ENCODE measurements at places on chromosomes 2 and 18.

DNA sequence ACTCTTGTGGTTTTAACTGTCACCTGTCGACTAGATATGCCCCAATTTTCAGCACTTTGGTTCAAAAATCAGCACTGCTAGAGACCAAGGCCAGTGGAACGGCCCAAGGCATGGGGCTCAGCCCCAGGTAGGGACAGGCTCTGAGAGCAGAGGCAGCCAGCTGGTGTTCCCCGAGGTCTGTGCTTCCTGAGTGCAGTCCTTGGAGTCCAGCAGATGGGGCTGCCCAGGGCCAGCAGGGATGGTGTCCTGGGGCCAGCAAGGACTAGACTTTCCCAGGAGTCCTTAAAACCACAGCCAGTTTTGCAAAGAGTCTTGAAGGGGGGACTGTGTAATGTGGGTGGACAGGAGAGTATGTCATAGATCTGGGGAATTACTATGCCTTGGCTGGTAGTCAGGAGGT, 56.3 kb downstream of the POMC start:
- no peak for DNase-seq

- DNase-seq: no peak
Measured at GRCh38 chr2:240123821-240124650, 12.1 kb downstream of the COPS9 start.

DNA sequence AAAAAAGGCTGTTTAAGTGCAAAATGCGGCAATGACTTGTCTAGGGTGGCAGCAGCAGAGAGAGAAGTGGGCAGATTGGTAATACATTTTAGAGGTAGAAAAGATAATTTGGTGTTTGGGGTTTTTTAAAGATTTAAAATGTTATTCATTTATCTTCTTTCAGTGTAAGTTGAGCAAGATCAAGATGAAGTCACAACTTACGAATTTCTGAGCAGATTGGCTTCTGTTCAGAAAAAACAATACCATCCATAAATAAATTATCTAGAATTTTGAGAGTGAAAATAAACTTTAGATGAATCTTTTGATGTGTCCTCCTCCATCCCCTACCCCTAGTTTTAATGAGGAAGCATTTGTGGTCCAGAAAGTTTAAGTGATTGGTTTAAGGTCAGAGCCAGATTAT, 47.9 kb upstream of the FAM171B start:
- no peak for DNase-seq

DNA sequence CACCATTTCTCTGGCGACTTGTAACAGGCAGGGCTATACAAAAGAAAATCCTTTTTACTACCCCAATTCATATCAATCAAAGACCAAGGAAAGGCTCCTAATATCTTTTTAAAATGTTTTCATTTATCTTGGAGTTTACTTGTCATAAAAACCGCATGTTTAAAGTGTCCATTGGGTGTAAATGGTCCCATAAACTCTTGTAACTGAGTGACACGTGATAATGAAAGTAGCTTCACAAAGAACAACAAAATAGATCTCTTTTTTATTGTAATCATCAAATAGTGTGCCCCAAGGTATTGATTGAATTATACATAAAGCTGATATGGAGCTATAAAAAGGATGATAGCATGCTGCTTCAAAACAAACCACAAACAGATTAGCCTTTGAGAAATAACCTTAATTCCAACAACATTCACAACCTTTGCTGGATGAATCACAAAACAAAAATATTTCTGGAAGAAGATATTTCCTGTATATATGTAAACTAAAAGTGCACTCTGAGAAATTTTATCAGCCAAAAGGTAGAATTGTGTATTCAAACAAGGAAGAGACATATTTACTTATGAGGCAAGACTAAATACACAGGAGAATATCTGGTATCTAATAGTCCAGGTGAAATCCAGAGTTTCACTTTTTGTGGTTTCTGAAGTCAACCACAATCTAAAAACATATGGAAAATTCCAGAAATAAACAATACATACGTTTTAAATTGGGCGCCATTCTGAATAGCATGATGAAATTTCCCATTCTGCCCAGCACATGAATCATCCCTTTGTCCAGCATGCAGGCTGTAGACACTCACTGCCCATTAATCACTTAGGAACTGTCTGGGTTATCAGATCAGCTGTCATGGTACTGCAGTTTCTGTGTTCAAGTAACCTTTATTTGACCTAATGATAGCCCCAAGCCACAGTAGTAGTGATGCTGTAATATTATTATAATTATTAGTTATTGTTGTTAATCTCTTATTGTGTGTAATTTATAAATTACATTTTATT, 237.5 kb downstream of the PIK3C3 start:
- no peak for DNase-seq

- peak; percentile 14 for DNase-seq
Measured at GRCh38 chr18:46215902-46216723, 111.9 kb downstream of the HAUS1 start.

DNA sequence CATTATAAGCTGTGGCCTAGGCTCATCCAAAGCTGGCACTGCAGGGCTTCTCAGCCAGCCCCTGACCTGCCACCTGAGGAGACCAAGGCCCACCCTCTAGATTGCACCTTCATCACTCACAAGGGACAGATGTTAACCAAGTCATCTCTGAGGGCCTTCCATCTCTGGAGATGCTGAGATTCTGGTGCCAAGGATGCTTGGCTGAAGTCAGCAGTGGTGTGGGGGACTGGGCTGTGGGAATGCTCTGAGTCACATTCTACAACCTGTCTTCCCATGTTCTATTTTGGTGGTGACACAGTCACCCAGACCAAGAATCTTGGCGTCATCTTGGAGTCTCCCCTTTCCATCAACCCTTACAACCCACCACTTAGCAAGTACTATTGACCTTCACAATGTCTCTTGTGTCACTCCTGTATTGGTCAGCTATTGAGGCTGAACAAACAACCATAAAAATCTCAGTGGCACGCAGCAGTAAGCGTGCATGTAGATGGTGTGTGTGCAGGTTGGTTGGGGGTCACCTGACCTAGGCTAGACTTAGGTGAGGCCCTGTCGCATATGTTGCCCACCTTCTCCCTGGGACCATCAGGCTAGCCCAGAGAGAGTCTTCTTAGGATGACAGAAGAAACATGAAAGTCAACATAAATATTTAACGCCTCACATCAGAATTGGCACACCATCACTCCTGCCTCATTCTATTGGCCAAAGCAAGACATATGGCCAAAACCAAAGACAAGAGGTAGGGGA, 135.0 kb downstream of the SMAD7 start:
- DNase-seq: no peak

- no peak for DNase-seq
Measured at GRCh38 chr18:28984731-28985130, 807.8 kb upstream of the CDH2 start.

DNA sequence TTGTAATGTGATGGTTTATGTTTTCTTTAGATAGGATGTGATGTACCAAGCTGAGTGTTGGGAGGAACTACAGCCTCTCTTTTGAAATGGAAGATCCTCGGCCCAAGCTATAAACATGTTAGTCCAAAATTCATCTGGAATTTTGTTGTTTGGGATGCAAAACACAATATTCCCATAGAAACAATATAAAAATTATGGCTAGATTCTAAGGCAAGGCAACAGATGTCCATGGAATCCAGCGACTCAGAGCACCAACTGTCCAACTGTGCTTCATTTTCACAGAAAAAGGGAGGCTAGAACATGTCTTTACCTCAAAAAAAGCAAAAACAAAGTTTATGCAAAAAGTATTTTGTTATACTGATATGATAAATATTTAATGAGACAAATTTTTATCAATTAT, 52.4 kb upstream of the ATP8B1 start:
- DNase-seq: no peak

DNA sequence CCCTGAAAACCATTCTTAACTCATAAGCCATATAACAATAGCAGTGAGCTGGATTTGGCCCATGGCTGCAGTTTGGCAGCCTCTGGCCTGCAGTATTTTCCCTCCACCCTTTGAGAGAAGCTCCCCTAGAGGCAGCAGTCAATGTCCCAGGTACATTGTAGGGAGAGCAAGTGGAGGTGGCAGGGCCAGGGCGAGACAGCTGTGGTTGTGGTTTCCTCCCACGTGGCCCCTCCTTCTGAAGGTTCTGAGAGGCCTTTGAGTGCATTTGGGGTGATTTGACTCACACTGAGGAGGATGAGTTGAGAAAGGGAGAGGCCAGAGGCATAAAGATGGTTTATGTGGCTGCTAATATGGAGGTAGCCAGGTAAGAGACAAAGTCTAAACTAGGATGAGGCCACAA, 45.5 kb upstream of the LDAH start:
- peak; percentile 79 for DNase-seq

DNA sequence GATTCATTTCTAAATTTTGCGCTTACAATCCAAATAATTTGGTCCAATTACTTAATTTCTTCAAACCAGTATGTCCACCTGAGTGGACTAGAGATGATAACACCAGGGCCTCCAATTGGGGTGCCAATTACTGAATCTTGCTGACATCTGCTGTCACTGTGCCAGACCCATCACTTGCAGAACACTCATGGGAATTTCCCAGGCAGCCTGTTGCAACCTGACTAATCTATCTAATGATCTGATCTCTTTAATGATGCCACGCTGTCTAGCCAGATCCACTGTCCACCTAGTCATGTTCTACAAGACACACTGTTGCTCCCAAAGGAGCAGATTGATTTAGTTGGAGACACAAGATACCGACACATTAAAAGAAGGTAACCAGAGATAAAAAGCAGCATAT, 11.8 kb upstream of the LRP1B start:
- no peak for DNase-seq

DNA sequence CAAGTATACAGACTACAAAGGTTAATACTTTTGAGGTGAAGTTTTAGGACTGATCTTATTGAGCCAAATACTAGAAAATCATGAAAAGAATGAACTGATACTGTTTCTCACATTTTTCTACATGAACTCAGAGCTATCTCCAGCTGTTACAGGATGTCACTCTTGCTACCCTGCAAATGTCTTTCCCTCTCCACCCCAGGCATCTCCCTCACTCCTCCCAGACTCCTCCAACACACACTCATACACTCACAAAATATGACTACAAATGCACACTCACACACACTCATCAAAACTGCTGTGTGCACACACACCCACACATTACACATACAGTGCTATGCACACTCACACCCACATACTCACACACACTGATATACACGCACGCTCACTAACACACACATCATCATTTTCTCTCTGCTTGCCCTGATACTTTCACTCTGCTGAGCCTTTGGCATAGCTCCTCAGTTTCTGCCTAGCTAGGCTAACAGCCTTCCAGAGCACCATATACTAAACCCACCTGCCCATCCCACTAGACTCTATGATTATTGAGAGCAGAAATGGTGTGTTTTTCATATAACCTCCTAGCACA, 273.3 kb downstream of the CD226 start:
- no peak for DNase-seq

- no peak for DNase-seq
Measured at GRCh38 chr18:54608028-54608642, 17.1 kb downstream of the DYNAP start.

GRCh38 chr2:186639939-186640338, 50.1 kb downstream of the ITGAV start:
- peak; percentile 16 for DNase-seq

DNA sequence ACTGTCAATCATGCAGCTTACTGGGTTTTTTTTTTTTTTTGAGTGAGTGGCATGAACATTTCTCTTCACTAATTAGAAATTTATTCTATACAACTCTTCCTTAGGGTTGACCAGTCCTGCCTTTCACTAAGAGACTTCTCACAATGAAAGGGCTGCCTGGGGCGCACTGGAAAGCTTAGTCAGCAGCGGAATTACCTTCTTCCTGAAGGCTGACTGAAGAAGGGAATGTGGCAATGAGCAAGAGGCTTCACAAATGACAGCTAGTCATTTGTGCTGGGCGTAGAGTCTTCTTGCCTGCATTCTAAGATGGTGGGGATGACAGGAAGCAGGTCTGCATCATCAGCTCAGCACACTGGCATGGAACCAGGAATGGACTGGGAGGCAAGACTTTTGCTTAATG, 15.6 kb upstream of the SCN3A start:
- DNase-seq: no peak

- DNase-seq: no peak
Measured at GRCh38 chr2:55843096-55843993, 80.2 kb downstream of the EFEMP1 start.

All from activated naive CD4-positive, alpha-beta T cell treated with anti-CD3 and anti-CD28 coated beads for 36 hours (primary cell).